Inflammatory macrophage treated with lipopolysaccharide for 4 hours (primary cell): ENCODE measurements at places on chromosomes 16 and 17.

GRCh38 chr17:82932518-82933310, 92.9 kb upstream of the ZNF750 start:
- no peak for DNase-seq

DNA sequence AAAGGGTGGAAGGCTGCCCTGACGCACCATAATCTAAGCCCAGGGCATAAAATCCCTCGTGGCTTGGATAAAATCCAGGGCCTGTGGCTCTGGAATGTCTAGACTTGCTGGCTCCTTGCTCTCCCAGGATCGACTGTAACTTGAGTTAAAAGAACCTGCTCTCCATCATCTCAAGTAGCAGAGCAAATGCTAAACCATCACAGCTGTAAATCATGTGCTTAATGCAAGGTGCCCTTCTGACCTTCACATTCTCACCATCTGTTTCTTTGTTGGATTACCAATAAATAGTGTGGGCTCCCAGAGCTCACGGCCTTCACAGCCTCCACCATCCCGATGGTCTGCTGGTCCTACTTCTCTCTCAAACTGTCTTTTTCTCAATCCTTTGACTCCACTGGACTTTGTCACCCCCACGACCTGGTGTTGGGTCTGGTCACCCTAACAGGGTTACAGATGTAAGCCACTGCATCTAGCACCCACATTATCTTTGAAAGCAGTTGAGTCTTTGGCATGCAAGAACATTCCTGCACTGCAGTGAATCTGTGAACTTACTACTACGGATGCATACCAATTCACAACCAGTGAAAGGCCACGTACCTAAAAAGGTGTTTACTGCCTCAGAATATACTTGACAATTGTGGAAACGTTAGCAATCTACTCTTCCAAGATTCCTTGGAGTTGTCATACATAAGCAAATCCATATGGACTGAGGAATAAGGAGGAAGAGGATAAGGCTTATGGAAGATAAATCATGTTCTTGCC, 15.3 kb downstream of the RSL1D1 start:
- no peak for DNase-seq

DNA sequence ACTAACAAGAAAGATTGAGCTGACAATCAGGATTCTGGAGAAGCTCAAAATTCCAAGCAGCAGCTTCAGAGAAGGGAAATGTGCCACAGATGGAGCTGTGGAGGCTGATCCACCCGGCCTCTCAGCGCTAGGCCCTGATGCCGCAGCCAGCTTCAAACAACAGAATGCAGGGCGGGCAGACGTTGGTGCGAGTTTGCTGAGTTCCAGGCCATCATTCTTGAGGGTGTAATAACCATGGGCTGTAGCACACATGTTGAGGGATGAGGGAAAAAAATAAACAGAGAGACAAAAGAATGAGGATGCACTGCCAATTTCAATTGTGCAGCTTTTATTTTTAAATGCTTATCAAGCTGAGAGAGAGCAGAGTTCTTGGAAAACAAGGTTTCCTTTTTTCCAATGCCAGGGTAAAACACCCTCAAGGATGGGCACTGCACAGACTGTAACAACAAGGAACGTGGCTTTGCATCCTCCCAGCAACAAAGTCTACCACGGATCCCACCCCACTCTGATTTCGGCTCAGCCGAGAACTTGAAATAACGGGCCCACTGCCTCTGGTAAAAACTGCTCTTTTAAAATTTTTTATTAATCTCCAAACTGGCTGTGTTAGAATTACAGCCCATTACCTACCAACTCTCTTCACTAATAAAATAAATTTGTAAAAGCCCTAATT, 90.2 kb downstream of the SMG6 start:
- DNase-seq, result no peak

DNA sequence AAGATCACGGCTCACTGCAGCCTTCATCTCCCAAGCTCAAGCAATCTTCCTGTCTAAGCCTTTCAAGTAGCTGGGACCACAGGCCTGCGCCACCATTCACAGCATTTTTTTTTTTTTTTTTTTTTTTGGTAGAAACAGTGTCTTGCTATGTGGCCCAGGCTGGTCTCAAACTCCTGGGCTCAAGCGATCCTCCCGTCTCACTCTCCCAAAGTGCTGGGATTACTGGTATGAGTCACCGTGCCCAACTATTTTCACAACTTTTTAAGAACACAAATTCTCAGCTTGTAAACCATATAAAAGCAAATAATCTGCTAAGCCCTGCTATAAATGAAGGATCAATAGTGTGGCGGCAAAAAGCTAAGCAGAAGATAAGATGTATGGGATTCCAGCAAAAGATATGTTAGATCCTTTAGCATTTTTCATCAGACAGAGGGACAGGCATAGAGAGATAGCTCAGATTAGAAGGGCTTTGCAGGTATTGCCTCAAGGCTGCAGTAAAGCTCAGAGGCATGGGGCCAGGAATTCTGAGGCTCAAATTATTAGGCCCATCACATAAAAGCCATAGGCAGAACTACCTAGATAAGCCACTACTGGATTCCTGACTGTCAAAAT, 55.1 kb downstream of the EMP2 start:
- no peak for DNase-seq

GRCh38 chr17:44314869-44315661, 6.7 kb downstream of the RUNDC3A start:
- no peak for DNase-seq

DNA sequence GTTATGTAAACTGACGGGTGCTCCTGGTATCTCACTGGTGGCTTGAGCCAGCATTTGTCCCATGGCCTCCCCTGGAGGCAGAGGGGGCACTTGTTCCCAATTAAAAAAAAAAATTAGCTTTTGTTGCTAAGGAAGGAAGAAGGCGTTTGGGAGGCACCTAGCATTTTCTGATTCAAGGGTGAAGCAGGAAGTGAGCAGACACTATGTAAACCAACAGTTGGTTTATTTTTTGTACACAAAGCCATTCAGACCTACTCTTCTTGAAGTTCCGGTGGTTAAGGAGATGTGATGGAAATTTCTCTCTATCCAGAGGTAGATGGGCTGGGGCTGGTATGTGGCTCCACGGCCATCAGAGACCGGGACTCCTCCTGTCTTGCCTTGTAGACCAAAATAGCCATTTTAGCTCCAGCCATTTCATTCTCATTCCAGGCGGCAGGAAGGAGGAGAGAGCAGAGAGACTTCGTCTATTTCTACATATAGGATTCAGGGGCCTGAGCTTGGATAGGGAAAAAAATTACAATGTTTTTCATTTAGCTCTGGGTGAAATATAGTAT, 103.0 kb downstream of the SNX29 start:
- DNase-seq, result no peak

DNA sequence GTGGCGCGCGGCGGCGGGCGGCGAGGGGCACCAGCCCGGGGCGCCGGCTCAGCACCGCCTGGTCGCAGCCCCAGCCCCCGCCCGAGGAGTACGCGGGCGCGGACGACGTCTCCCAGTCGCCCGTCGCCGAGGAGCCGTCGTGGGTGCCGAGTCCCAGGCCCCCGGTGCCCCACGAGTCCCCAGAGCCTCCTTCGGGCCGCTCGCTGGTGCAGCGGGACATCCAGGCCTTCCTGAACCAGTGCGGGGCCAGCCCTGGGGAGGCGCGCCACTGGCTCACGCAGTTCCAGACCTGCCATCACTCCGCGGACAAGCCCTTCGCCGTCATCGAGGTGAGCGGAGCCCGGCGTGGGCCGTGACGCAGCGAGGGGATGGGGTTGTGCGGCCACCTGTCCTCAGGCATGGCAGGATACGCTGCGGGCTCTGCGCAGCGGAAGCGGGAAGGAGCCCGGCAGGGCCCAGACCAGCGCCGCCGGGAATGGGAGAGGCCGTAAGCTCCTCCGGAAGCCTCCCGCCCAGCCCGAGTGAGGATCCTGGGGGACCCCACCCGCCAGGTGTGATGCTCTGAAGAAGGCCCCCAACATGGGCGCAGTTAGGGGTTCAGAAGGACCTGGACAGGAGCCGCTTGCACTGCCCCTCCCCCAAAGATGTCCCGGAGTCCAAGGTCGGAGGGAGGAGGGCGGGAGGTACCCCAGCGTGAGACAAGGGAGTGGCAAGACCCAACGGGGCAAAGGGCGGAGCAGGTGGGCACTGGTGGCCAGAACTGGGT, 522 bp downstream of the NAGS start:
- DNase-seq, result no peak

DNA sequence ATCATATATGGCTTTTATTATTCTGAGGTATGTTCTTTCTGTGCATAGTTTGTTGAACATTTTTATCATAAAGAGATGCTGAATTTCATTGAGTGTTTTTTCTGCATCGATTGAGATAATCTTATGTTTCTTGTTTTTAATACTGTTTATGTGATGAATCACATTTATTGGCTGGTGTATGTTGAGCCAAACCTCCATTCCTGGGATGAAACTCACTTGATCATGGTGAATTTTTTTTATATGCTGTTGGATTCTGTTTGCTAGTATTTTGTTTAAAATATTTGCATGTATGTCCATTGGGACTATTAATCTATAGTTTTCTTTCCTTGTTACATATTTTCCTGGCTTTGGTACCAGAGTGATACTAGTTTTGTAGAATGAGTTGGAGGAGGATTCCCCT, 500.2 kb downstream of the CDH11 start:
- no peak for DNase-seq

GRCh38 chr17:75086496-75087181, 1.1 kb upstream of the SLC16A5 start:
- DNase-seq, result no peak

GRCh38 chr17:17853811-17854447, 17.1 kb upstream of the SREBF1 start:
- DNase-seq, result no peak

DNA sequence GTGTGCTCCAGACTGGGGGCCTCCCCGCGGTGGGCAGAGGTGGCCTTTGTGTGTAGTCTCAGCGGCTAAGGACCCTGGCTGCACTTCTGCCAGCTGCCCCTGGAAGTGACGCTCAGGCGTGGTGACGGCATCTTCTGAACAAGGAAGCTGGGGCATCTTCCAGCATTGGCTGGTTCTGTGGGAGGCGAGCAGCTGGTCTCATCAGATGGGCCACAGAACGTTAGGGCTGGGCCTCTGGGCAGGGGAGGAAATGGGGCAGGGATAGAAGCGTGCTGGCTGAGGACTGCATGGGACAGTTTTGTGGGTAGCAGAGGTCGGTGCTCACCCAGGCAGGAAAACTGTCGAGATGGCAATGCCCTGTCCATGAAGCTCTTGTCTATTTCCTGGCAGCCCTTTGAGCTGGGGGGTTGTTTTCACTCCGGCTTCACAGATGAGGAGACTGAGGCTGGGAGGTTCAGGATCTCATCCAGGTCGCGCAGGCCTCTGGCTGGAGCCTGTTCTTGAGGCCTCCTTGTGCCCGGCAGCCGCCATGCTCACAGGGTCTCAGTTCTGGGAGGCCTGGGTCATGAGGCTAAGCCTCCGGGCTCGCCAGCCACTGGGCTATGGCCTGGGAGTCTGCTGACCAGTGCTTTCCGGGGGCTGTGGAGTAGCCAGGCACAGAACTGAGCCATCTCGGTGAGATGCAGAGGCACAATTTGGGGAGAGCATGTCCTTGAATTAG, 16.3 kb downstream of the IRF8 start:
- peak; percentile 77 for DNase-seq

GRCh38 chr16:75948886-75949285, 222.6 kb upstream of the CPHXL start:
- no peak for DNase-seq

- no peak for DNase-seq
These were observed 118.3 kb downstream of the ANKRD11 start for GRCh38 chr16:89371968-89372634.

GRCh38 chr16:140175-140857, 1.8 kb upstream of the NPRL3 start:
- no peak for DNase-seq

DNA sequence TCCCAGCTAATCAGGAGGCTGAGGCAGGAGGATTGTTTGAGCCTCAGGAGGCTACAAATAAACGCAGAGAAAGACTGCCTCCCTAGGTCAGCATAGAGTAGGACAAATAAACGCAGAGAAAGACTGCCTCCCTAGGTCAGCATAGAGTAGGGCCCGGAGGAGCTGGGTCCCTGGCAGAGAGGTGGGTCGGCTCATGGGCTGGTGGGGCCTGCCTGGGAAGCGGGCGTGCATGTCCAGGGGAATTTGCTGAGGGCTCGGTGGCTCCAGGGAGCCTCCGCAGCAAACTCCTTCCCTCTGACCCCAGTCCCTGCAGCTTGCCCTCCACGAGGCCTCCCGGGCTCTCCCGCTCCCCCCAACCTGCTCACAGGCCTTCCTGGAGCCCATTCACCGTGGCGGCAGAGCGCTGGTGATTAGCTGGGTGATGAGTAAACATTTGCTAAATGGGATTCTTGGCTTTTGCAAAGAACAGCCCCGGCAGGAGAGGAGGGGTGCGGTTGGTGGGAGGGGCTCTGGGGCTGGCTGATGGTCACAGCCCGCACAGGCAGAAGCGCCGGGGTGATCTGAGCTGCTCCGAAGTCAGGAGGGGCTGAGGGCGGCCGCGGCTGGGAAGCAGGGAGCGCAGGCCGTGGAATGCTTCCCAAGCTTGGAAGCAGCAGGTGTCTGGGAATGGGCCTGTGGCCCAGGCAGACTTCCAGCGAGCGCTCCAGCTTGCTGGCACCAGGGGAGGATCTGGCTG, 93.1 kb downstream of the RTN4RL1 start:
- no peak for DNase-seq

DNA sequence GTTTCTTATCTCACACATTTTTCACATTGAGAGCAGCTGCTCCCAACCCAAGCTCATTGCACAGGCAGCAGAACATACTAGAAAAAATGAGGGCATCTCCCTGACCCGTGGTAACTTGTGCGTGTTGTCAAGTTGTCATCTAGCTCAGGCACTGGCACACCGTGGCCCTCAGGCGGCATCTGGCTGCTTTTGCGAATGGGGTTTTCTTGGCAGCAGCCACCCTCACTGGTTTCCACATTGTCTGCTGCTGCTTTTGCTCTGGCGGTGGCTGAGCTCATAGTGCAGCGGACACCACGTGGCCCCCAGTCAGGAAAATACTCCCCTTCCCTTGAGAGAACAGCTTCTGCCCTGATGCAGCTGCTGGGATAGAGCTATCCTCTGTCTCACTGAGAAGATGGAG, 9.4 kb upstream of the TEDC2 start:
- no peak for DNase-seq

- peak; percentile 30 for DNase-seq
These were observed 58.3 kb downstream of the SPACA3 start for GRCh38 chr17:33049781-33050414.

DNA sequence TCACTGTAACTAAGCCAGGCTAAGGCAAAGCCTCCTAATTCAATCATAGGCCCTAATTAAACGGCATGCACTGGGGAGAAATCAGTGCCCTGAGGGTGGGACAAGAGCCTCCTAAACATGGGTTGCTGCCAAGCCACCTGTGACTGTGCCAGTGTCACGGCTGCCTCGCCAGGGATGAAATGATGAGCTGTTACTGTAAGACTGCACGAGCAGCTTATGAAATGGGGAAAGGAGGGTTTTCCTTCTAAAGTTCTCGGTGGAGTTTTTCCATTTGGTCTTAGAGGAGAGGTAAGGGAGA, 12.7 kb downstream of the TMEM11 start:
- no peak for DNase-seq

- no peak for DNase-seq
These were observed 99.5 kb upstream of the DHX40 start for GRCh38 chr17:59465949-59466307.

DNA sequence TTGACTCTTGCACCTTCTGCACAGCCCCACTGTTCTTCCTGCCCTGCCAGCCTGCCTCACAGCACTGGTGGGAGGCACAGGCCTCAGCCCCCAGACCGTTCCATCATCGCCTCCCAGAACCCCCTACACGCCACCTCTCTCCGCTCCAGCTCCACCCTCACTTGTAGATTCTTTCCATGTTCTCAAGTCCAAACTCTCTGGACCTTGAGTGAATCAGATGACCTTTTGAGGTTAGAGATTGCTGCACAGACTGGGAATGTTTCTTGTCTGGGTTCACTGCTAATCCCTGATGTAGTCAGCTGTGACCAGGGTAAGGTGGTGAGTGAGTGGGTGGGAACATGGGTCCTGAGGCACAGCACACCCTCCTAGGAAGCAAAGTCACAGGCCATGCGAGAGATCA, 272.4 kb downstream of the IRF8 start:
- no peak for DNase-seq
